Stimulated activated CD8-positive, alpha-beta memory T cell treated with anti-CD3 and anti-CD28 coated beads, Interleukin-7, amount 100 ng/mL, for 1 hour (primary cell): ENCODE measurements at places on chromosomes 2 and 18.

DNA sequence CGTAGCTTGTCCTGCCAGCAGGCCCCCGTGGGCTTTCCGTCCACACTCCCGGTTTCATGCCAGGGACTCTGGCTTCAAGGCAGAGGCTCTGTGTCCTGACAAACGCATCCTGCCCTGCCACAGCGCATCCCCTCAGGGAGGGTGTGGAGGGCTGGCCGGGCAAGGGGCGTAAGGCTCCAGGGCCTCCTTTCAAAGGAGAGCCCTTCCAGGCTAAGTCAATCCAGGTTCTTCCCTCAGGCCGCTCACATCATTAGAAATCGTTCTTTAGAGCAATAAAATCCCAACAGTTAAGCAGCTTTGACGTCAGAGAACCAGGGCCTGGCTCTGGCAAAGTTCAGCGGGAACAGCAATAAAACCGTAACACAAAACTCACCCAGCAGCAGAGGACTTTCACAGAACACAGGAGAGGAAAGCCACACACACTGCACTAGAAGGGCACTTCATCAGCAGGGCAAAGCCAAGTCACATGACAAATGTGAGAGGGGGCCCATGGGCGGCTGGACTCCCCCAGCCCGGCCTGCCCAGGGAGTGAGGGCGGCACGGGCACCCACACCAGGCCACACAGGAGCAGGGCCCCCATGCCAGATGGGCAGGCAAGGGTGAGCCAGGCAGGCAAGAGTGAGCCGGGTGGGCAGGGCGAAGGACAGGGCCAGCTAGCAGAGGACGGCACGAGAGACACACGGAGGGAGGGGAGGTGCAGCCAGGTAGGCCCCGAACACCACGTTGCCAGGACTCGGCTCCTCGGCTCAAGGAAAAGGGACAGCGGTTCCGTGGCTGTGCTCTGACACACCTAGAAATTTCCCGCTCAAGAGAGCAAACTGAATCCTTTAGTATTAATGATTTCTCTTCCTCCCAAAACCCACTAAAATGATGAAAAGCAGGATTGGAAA, 52.0 kb downstream of the HDAC4 start:
- no peak for DNase-seq

DNA sequence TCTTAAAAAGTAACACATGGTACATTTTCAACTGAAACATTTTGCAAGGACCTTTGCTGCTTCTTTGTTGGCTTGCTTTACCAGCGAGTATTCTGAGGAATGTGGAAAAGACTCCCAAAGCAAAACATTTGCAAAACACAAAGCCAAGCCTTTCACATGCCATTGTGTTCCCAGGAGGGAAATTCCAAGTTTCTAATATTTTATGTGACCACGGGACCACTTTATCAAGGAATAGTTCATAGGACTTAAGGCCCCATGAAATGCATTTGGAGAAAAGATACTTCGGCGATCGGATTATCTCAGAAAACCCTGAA, 26.2 kb downstream of the CYP27C1 start:
- DNase-seq = no peak

- peak; percentile 2 for DNase-seq
These were observed 103.5 kb upstream of the MAP3K20 start for GRCh38 chr2:172972005-172972619.

- no peak for DNase-seq
These were observed 7.8 kb downstream of the INO80C start for GRCh38 chr18:35489913-35490490.

- no peak for DNase-seq
These were observed 162.1 kb downstream of the MYO3B start for GRCh38 chr2:170339750-170340692.

- no peak for DNase-seq
These were observed 93.2 kb downstream of the ADD2 start for GRCh38 chr2:70674636-70675430.

DNA sequence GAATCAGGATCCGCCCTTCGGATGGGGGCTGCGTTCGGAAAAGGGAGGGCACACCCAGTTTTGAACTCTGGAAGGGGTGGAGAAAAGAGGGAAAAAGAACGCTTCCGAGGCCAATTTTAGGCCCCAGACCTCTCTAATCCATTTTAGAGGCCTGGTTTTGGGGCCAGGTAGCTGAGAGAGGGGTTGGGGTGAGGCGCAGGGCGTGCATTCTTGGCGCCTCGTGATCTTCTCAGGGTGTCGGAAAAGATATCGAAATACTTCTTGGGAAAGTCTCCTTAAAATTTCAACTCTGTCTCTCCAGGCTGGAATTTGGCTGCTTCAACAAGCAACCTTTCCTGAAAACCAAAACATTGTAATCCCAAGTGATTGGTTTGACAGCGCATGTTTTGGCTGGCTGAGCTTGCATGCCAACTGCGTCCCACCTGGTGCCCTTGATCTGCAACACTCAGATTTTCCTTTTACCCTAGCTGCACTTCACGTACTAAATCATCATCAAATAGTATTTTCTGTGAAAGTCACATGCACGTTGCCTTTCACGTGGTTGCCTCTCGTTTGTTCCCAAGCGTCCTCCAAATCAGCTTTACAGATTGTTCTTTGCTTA, 864 bp upstream of the XPO1 start:
- peak; percentile 13 for DNase-seq

DNA sequence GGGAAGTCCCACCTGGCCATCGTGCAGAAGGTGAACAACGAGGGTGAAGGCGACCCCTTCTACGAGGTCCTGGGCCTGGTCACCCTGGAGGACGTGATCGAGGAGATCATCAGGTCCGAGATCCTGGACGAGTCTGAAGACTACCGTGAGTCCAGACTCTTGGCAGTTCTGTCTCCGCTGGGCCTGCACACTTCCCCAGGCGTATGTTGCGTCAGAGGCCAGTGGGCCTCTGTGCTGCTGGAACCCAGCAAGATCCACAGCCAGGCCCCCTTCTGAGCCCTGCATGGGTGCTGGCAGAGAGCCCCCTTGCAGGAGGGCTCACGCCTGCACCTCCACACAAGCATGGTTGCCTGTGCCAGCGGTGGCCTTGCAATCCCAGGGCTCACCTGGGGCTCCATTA, 9.0 kb downstream of the CNNM3 start:
- DNase-seq = no peak

DNA sequence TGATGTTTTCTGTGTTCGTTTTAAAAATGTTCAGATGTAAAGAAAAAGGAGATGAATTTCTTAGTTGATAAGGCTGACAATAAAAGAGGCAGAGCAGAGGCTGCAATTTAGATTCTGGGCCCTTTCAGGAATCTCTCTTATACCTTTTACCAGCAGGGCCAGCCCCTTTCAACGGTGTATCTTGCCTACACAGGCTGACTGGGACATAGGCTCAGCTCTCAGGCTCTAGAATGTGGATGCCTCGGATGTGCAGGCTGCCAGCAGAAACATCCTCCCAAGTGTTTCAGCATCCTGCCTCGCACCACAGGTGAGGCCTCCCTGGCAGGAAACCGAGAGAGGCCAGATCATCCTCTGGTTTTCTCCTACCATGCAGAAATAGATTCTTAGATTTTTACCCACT, 3.4 kb downstream of the C2orf80 start:
- DNase-seq = no peak

- no peak for DNase-seq
These were observed 11.8 kb upstream of the LHCGR start for GRCh38 chr2:48767330-48767729.

DNA sequence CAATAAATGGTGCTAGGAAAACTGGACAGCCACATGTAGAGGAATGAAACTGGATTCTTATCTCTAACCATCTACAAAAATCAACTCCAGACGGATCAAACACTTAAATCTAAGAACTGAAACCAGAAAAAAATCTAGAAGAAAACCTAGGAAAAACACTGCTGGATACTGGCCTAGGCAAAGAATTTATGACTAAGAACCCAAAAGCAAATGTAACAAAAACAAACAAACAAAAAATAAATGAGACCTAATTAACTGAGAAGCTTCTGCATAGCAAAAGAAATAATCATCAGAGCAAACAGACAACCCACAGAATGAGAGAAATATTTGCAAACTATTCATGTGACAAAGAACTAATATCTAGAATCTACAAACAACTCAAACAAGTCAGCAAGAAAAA, 314.0 kb upstream of the REV1 start:
- DNase-seq = no peak

DNA sequence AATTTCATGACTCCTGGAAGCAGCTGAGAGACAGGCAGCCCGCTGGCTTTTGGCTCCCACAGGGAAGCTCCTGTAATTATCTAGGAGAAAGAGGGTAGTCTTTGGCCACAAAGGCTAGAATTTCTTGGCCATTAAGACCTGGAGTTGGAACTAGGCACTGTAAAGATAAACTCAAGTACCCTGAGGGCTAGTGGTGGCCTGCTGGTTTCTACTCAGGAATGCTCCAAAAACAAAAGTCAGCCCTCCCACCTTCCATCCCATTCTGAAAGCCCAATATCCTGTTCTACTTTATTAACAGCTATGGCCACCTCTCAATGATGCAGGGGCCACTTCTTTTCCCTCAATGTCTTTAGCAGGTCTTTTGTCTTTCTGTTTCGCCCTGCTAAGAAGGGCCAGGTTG, 34.0 kb upstream of the CYP26B1 start:
- DNase-seq = no peak

DNA sequence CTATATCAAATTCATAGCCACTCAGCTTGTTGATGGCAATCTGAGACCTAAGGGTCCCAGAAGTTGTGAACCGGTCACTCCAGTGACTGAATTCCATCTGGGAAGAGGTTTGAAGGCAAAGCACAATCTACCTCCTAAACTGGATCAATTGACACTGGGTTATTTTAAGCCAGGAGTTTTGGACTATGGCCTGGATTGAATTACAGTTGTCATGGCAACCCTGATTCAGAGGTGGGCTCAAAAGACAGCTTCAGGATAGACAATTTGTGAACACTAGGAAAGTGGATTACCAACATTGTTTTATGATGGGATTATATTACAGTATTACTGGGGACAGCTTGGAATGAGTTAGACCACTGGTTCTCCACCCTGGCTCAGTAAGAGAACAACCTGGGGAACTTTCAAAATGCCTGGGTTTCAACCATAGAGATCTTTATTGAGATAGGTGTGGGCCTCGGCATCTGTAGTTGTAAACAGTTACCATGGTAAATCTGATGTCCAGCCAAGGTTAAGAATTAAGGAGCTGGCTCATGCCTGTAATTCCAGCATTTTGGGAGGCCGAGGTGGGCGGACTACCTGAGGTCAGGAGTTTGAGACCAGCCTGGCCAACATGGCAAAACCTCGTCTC, 58.8 kb downstream of the MFSD6 start:
- DNase-seq = no peak

- no peak for DNase-seq
These were observed 55.1 kb upstream of the MAP4K3 start for GRCh38 chr2:39492095-39492590.

DNA sequence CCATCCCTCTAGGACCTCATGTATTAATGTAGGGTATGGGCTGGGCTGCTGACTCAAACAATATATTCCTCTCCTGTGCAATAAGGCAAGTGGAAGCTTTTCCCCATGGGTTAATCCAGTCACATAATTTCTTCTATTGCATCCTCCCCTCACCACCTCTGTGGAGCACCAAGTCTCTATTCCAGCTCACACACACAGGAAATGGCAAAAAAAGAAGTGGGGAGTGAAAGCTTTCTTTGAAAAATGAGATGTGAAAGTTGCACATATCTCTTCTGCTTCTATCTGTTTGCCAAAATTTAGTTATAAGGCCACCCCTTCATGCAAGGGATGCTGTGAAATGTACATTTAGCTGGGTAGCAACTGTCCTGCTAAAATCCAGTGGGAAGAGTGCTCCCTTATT, 121.3 kb downstream of the CDC42EP3 start:
- DNase-seq = no peak

DNA sequence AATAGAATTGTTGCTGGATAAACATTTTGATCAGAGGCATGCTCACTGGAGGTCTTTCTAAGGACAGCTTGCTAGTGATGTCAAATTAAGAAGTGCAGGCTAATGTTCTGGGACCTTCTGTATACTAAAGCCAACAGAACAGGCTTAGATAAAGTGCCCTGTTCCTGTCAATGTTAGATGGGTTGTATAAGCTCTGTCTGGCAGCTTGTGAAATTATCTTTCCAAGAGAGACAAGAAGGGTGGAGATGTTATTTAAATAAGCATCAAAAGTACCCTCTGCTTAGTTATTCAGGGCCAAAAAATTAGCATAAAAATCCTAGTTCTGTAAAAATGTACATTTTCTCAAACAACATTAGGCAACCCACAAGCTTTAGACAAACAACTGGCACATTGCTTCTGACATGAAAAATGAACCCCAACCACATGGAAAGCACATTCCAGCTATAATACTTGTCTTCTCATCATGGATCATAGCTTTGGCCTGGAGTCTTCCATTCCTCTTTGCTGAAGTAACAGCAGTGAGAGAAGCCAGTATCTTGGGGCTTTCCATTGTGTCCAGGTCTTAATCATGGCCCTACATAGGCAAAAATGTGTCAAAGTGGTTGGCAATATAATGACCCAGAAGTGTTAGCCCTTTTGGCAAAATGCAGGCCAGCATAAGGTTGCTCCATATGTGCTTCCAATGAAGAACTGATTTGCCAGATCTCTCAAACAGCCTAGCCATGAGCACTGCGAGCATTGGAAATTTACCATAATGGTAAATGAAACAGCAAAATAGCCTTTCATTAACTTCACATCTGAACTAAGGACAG, 478.1 kb upstream of the ZNF804A start:
- no peak for DNase-seq

DNA sequence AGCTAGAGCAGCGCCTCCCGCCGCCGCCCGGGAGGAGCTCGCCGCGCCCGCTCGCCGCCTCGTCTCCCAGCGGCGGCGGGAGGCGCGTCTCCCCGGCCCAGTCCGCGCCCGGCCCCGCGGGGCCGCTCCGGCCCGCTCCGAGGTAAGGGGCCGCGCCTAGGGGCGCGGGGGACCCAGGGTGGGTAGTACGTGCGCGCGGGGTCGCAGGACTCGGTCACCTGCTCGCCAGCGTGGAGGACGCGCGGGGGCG, 259 bp downstream of the NPAS2 start:
- no peak for DNase-seq

GRCh38 chr18:23592911-23593310, 6.6 kb upstream of the NPC1 start:
- no peak for DNase-seq

GRCh38 chr2:201975434-201975833, 58.2 kb upstream of the FZD7 start:
- DNase-seq = no peak

DNA sequence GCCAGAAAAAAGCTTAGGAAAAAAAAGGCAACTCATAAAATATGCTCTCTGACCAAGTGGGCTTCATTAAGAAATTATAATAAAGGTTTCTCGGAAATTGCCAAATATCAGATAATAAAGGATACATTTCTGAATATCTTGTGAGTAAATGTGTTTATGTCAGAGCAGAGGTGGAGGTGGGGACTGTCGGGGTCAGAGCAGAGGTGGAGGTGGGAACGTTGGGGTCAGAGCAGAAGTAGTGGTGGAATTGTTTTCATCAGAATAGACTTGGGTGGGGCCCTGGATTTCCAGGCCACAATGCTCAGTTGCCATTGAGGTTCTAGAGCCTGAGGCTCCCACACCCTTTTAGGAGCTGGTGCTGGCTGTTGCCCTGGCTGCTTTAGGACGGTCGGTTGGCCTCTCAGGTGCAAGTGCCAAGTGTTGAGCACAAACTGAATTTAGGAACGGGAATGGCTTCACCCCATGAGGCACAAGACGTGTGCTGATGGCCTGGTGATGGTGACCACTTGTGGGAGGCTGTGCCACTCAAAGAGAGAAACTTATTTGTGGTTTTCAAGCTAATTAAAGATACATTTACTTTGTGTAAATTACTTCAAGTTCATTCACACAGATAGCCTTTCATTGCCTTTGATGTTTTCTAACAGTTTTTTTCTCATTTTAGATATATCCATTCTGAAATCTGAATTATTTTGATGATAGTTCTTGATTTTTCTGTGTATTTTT, 131.5 kb downstream of the ATP9B start:
- DNase-seq = no peak
